ENCODE measurements at places on chromosomes 5 and 9.

DNA sequence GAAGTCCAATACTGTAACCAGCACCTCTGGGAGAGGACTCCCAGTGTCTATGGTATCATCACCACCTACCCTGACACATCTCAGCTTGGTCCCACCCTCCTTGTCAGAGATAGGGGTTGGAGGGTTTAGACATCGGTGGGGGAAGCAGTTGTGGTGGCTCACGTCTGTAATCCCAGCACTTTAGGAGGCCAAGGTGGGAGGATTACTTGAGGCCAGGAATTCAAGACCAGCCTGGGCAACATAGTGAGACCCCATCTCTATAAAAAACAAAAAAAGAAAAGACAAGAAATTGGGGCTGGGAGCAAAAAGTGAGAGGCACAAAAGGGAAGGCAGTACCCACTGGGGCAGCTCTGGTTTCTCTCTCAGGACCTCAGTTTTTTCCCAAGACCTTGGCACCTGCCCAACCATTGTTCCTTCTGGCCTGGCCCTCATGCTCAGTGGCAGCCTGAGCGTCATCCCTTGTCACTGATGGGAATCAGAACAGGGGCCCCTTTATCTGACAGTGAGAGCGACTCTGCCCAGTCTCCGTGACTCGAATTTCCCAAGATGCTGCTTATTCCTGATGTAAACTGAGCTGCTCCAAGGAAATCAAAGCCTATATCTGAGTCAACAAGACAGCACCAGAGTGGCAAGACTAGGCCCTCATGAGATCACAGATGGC, 80.5 kb upstream of the HSPA9 start:
- no peak for DNase-seq

- DNase-seq = no peak
Measured at GRCh38 chr9:33151601-33152000, 15.5 kb downstream of the B4GALT1 start.

DNA sequence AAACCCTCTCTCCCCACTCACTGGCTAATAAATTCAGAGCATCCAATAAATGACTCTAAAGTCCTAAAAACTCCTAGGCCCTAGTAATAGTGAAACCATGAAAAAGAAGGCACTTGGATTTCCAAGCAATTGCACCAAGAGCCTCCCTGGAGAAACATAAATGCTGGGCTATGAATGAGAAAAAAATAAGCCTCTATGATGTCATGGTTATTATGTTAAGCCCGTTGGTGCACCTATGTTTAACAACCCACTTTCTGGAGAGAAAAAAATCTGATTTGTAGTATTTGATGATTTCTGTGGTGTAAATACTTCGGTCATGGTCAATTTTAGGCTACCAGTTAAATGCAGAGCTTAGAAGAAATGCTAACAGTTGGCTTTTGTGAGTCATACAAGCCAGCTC, 8.4 kb downstream of the CFAP90 start:
- no peak for DNase-seq

GRCh38 chr5:132025403-132025971, 14.0 kb upstream of the ACSL6 start:
- DNase-seq = no peak

DNA sequence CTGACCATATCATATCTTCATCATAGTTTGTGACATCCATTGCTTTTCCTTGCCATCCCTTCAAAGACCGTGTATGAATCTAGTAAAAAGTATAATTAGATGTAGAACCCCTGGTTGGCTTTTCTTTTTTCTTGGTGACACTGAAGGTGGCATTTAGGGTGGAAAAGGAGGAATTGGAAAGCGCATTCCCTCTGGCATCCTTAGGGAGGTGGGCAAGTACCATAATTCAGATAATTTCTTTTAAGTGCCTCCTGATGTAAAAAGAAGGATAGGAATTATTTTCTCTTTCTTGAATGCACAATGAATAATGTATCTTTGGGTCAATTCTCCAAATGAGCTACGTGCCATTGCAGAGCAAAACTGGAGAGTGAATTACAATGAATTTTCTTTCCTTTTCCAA, 73.2 kb upstream of the SMARCA2 start:
- DNase-seq = no peak

GRCh38 chr9:71984831-71985281, 73.4 kb downstream of the C9orf85 start:
- DNase-seq = no peak

DNA sequence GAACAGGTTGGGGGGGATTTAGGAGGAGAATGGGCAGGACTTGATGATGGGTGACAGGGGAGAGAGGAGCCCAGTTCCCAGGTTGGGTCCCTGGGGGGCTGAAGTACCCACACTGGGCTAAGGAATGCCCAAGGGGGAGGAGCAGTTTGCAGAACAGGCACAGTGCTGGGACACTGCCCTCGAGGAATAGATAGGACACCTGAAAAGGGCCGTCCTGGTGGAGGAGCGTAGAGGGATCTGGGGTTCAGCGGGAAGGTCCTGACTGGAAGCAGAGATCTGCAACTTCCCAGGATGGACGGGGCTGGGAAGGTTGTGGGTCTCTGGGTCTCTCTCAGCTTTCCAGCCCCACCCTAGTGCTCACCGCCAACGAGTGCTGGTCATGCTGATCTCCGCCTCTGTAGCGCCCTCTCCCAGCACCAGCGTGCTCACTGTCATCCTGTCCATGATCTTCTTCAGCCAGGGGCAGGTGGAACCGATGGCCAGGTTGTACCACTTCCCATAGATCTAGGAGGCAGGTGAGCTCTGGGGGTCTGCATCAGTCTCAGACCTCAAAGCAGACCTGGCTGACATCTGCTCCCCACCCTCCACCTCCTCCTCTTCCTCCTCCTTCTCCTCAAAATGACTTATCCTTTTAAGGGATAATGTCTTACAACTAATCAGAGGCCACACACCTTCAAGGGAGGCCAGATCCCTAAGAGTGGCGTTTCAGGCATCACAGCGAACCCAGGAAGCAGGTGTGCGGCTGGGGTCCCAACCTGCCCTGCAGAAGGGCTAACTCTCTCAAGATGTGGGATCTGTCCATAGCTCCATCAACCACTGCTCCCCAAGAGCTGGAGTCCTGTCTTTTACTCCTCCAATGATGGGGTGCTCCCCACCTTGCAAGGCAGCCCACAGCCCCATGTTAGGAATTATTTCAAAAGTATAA, 1.6 kb downstream of the AMBP start:
- no peak for DNase-seq

All from activated T-helper 1 cell treated with anti-CD3 and anti-CD28 coated beads, Interleukin-2, amount 50 U/mL, for 16 hours (primary cell).